ENCODE measurements at places on chromosomes 1 and 21. TPM values are rescaled to one million over a fixed set of nuclear protein-coding genes. Genes with fewer than 3 reads are reported as not detected.

DNA sequence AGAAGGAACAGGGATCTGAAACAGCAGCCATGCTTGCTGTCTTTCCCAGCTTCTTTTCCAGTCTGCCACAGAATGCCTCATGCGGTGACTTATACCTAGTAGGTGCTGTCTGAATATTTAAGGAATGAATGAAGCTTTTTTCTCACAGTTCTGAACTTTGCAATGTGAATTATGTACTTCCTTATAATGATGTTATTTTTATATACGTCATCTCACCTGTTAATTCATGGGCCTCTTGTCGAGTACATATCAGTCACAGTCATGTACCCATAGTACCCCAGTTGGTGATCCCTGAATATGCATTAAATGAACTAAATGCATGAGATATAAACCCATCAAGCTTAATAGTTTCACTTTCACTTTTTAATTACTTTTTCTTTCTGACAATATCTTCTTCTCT is 132.7 kb downstream of the NTNG1 start:
- no peaks in the 10 kb centered on the region for H3K27me3 ChIP-seq
- H3K36me3 ChIP-seq = no peaks in the 10 kb centered on the region
- H3K27ac ChIP-seq = no peak overlapping the region
- no peak for DNase-seq

GRCh38 chr1:4529446-4530165 is 124.8 kb upstream of the AJAP1 start:
- no peaks in the 10 kb centered on the region for H3K4me1 ChIP-seq
- H3K27ac ChIP-seq = no peak overlapping the region
- H3K36me3 ChIP-seq = no peaks in the 10 kb centered on the region
- DNase-seq = no peak

DNA sequence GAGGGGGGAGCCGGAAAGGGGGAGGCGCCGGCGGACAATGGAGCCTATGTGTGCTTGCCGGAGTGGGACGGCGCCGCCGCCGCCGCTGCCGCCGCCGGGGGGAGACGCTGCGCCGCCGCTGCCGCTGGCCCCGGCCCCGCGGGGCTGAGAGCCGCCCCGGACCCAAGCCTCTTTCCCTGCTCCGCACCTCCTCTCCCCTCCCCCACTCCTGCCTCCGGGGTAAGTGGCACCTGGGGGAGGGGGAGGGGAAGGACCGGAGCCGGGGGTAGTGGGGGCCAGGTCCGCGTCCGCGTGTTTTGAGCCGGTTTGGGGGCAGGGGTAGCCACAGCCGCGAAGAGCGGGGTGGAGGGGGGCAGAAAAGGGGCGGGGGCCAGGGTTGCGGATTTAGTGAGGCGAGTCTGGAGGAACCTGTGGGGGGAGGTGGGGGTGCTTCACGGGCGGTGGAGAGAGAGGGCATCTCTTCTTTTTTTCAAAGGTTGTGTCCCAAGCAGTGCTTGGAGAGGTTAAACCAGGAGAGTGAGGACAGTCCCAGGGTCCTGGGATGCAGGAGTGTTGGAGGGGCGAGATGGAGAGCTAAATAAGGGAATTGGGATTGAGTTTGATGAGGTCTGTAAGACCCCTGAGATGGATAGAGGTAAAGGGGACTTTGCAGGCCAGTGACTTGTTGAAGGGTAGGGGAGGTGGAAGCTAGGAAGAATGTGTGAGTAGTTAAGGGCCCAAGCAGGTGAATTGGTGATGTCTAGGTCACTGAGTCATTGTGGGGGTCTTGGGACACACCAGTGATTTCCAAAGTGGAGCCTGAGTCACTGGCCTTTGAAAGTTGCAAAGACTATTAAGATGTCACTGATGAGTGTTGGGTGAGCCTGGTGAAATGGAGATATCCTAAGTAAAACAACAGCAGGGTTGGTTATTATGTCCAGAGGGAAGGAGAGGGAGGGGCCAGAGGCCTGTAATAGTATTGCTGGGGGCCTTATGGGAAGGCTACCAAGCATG is 59.1 kb downstream of the BCL9 start:
- DNase-seq = peak; percentile 19
- peak overlapping the region; percentile 93 for H3K4me3 ChIP-seq
- H3K27me3 ChIP-seq = no peaks in the 10 kb centered on the region
- H3K4me1 ChIP-seq = peaks cover 44% of the 10 kb centered on the region

GRCh38 chr1:158932171-158932570 is 819 bp downstream of the PYHIN1 start:
- H3K36me3 ChIP-seq = no peaks in the 10 kb centered on the region
- no peak for DNase-seq
- no peaks in the 10 kb centered on the region for H3K27me3 ChIP-seq
- H3K27ac ChIP-seq = no peak overlapping the region

Gene EEIG2
- total RNA-seq = 15.0 TPM

DNA sequence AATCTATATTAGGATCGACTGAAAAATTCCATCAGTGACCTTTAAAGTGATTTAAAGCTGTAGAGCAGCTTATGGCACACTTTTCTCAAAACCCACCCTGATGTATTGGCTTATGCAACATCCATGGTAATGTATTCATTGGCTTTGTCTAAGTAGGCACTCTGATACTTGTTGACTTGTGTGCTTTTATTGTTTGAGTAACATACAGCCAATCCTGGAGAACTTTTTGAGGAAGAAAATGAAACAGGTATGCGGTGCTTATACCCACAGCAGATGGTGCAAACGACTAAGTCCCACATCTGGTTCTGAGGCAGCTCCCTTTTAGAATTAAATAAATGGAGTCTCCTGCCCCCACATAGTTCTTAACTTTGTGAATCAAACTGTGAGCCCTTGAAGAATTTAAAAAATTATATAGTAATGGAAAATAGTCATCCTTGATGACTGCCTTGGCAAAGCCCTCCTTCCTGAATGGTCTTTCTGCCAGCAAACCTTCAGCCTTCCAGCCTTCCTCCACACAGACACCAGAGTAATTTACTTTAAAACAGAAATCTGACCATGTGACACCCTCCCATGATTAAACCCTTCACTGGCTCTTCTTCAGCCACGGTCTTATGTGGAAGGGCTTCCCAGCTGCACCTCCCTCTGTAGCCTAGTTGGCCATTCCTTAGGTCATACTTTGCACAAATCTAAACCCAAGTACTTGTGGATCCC is 116.0 kb downstream of the BCAR3 start:
- peak overlapping the region; percentile 64 for H3K27ac ChIP-seq
- no peak for DNase-seq
- H3K27me3 ChIP-seq = no peaks in the 10 kb centered on the region
- peaks cover 12% of the 10 kb centered on the region for H3K4me1 ChIP-seq

Gene CDK18
- total RNA-seq = 35.2 TPM

All from thoracic aorta (tissue), 2 donors.